ENCODE measurements at places on chromosomes 11 and 22. TPM values are rescaled to one million over a fixed set of nuclear protein-coding genes. Genes with fewer than 3 reads are reported as not detected.

Gene FUT4
- total RNA-seq, result 18.6 TPM

Gene ZNF280A
- total RNA-seq, result not detected

Gene HBD
- total RNA-seq, result 0.72 TPM

Gene MOB2
- total RNA-seq, result 73.4 TPM

- DNase-seq, result no peak
These were observed 154.7 kb downstream of the C11orf91 start for GRCh38 chr11:33545931-33546330.

DNA sequence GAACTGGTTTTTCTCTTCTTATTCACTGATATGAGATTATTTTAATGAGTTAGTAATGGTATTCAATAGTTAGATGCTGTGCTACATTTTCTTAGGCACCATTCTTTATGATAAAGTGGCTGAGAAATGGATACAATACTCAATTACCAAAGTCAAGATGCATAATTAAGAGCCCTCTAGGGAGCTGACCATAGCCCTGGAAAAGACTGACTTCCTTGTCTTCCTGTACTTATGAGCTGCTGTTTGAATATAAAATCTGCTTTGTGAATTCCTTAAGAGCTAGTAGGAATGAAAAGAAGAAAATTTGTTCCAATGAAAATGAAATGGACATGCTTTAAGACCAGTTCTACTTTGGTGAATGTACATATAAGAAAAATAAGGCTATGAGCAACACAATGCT, 452.3 kb downstream of the KCNA4 start:
- no peak for DNase-seq

GRCh38 chr11:84241343-84242131, 955.4 kb upstream of the CCDC90B start:
- no peak for DNase-seq

DNA sequence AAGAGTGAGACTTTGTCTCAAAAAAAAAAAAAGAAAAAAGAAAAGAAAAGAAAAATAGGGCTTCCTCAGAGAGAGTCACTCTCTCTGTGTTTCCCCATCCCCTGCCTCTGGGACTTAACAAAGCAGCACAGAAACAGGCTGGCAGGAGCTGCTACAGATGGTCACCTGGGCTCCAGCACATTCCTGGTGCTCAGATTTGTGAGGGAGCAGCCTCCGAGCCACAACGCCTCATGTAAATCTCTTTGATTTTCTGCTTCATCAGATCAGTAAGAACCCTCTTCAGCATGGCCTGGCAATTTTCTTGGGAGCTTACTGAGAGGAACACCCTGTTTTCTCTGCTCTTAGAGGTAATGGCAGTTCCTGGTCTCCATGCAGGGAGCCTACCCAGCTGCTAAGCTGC, 15.2 kb upstream of the LDHA start:
- no peak for DNase-seq
